GM13977 (cell line): ENCODE measurements at places on chromosomes 6 and 20.
A peak's percentile ranks its signal among the peaks of the same experiment; 100 is the strongest.

GRCh38 chr6:131073577-131073976 lies 10.5 kb upstream of the EPB41L2 start:
- no peak for DNase-seq

DNA sequence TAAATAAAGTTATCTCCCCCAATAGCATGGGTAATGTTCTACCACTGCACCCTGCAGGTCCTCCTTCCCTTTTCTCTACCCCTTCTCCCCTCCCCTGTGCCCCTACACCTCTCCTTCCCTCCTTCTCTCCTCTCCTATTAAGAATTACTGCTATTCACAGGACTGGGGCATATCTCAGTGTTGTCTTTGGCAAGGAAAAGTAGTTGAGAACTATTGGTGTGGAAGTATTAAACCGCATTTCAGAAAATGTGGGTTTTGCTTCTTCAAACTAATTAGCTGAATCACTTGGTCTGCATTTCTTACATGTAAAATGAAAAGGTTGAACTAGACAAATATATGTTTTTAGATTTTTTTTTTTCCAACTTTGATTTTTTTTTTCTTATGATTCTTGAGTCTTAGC lies 296.3 kb downstream of the CDKAL1 start:
- no peak for DNase-seq

DNA sequence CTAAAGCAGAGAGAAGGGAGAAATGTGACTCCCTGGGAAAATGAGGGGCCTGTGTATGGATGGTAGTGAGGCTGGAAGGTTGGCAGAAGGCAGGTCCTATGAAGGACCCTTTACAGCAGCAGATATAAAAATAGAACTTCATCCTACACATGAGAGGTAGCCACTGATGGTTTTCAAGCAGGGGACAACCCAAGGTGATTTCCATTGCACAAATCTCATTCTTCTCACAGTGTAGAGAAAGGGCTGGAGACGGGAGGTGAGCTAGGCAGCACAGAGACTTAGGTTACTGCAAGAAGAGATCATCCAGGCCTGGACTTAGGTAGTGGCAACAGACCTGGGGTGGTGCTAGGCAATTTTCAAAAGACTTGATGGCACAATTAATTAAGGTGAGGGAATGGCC lies 30.7 kb downstream of the TRAM2 start:
- DNase-seq = peak; percentile 43

DNA sequence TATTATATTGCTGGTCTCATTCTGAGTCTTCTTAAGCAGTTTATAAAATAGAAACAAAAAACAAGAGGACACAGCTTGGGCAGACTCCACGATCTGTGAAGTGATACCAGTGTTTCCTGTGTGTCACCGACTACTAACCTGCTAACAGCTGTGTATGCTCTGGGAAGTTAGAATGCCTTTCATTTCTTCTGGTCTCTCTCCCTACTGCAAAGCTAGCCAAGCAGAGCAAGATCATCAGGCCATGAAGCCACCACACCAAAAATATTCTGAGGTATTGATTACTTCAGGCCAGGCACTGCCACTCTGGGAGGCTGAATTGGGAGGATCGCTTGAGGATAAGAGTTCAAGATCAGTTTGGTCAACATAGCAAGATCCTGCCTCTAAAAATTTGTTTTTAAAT lies 46.9 kb upstream of the SMIM29 start:
- DNase-seq = peak; percentile 58

GRCh38 chr20:55054453-55054852 lies 579.1 kb downstream of the DOK5 start:
- no peak for DNase-seq

- no peak for DNase-seq
Measured at GRCh38 chr20:41497186-41497895, 120.8 kb downstream of the CHD6 start.

DNA sequence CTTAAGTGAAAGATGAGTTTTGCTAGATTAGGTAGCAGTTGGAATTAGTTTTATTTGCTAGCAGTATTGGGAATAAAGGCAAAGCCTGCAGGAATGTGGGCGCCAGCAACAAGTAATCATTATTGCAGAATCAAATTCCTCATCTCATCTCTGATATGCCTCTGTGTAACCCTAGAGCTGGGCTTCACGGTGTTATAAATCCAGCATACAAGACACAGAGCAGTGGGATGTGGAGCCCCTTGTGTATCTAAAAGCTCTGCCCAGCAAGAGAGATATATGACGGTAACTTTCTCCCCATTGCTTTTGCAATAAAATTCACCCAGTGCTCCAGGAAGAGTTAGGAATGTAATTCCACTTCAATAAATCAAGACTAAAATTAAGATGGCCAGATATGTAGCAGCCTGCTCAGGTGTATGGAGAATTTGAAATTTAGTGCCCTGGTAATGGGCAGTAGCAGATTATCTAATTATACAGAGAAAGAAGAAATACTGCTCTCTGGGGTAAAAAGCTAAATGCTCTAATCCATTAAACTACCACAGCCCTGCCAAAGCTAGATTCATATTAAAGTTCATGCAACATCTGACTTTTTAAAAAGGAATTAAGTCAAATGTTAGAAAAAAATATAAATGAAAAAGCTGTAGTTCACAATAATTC lies 5.6 kb upstream of the BLOC1S5 start:
- no peak for DNase-seq

GRCh38 chr20:59016795-59017492 lies 2.3 kb upstream of the TUBB1 start:
- DNase-seq = no peak

- DNase-seq = no peak
Measured at GRCh38 chr6:35260591-35261570, 1.3 kb downstream of the ZNF76 start.

GRCh38 chr6:47890326-47890875 lies 108.6 kb downstream of the OPN5 start:
- no peak for DNase-seq

DNA sequence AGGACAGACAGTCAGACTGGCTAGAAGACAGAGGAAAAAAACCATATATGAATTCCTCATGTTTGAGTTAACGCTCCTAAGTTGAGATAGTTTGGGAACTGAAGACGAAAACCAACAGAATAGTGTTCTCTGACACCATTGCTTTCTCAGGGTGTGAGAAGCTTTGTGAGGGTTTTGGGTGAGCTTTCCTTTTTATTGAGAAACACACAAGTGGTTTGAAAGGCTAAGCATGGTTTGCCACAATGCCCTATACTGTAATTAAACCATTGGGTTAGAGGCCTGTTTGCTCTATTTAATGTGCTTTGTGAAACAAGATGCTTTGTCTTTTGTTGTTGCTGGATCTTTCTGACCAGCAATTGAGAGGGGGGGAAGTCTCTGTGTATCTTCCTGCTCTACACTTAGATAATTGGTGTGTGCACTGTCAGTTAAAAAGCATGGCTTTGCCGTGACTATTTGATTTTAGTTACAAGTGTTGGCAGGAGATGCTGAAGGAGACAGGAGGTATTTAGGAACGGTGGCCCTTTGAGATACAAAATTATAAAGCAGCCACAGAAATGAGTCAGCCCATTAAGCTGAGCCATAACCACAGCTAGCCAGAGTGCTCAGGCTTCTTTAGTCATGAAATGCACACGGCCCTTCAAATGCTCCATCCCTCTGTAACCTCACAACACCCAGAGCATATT lies 273.0 kb upstream of the PREP start:
- DNase-seq = peak; percentile 19

- DNase-seq = no peak
Measured at GRCh38 chr6:154426997-154427396, 70.4 kb upstream of the IPCEF1 start.

DNA sequence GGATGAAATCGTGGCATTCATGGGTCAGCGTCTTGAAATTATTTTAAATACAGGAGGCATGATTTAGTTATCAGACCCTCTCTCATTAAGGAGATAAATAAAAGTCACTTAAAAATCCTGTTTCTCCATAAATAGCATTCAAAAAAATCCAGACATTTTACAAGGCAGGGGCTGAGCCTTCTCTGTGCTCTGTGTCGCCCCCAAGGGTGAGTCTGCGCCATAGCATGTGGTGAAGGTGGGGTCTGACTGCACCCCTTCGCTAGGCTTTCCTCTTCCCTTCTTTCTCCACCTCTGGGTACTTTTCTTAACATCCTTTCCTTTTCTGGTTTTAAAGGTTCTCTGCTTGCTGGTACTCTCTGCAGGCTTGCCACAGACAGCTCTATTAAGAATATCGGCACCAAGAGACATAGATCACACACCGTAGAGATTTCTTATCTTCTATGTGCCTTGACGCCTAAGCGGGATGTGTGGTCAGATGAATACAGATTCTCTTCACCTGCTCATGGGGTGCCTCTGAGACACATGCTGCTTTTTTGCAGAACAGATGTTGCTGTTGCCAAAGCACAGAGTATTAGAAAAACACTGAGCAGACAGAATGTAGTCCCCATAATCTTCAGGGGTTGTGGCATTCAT lies 20.1 kb upstream of the FAM209A start:
- no peak for DNase-seq

- no peak for DNase-seq
Measured at GRCh38 chr6:89415185-89415584, 3.1 kb upstream of the RRAGD start.

DNA sequence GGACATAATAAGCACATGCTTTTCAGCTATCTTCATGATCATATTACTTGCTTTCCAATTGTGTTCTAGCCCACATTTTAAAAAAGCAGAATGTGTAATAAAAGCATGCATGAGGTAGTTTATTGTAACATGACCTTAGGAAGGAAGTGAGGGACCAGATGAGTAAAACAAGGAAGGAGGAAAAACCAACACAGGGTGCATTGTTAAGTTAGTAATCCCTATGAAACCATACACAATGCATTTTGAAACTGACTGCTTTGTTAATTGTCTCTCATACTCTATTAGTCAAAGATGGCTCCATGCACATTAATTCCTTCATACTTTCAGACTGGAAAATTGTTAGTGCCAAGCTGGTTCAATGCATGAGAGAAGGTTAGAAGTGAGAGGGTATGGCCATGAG lies 37.7 kb upstream of the CENPW start:
- DNase-seq = no peak

- no peak for DNase-seq
Measured at GRCh38 chr6:20747991-20748390, 213.7 kb downstream of the CDKAL1 start.

GRCh38 chr20:64133951-64134407 lies 26.6 kb upstream of the NPBWR2 start:
- DNase-seq = no peak

DNA sequence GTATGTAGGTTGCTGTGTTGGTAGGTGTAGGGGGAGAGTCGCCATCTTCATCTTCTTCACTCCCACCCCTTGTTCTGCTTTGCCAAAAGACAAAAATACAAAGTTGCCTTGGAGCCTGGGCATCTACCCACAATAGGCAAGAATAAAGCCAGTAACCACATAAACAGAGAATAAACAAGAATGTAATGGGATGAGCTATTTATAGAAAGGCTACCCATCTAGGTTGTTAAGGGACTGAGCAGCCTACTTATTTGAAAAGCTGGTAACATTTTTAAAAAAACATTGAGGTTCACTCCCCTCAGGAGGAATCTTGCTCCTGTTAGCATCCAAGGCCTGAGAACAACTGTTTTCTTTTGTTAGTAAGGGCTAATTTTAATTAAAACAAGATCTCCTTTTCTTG lies 301.4 kb upstream of the STXBP5 start:
- no peak for DNase-seq

DNA sequence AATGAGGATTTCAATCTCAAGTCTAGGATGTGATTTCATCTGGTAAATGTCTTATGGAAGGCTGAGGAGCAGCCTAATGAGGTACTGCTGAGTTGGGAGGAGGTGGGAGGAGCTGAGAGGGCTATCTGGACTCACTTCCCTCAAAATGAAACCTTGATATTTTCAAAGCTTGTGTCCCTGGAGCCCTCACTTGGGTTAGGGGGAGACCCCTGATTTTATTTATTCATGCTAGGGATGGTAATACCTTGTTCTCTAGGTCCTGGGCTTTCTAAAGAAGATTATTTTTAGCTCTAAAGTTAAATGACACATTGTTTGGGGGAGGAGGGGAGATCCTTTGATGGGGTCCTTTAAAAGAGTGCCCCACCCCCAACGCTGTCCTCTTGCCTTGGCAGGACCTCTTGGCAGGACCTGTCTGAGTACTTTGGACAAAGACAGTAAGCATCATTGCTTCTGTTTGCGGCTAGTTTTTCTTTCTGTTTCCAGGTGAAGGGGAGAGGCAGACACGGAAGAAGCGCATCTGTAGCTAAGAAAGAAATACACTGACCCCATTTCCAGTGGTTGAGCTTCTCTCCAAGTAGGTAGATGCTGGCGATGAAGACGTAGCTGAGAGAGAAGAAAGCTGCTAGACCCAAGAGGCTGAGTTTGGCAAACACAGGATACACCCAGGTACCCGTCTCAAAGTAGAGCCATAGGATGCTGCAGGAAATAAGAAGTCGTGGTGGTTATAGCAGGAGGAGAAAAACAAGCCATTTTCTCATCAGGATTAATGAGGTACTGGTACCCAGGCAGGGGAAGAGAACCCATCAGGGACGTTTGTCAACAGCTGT lies 55.6 kb downstream of the ADTRP start:
- peak; percentile 30 for DNase-seq

DNA sequence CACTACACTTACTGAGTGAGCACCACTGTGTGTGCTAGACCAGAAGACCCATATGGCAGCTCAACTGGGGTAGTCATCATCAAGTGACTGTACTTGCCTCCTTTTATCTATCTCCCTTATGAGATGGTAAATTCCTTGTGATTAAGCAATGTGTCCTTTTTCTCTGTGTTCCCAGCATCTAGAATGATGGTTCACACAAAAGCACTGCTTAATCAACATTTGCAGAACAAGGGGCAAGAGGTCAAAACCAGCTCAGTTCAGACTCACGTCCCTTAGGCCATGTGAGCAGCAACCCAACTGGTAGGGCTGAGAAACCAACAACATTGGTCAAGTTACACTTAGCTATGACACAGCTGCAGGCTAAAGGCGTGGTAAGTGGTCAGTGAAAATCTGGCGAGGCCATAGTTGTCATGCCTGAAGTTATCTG lies 10.0 kb downstream of the TRAM2 start:
- DNase-seq = no peak

- DNase-seq = no peak
Measured at GRCh38 chr20:52619101-52619500, 353.1 kb upstream of the TSHZ2 start.

- DNase-seq = no peak
Measured at GRCh38 chr20:20462185-20462584, 94.3 kb downstream of the INSM1 start.

DNA sequence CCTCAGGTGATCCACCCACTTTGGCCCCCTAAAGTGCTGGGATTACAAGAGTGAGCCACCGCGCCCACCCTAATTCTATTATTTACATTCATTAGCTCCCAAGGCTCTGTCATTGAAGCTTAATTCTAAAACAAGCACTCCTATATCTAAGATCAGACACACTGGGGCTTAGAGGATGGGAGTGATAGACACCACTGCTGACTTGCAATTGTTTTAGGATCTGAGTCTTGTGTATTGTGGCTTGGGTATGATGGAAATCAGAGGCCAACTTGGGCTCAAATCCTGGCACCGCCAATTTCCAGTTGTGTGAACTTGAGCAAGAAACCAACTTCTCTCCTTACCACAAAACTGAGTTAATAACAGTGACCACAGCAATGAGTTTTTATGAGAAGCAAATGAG lies 34.7 kb downstream of the MTRES1 start:
- DNase-seq = no peak
